ENCODE measurements at places on chromosomes 7 and 10.
A peak's percentile ranks its signal among the peaks of the same experiment; 100 is the strongest.

DNA sequence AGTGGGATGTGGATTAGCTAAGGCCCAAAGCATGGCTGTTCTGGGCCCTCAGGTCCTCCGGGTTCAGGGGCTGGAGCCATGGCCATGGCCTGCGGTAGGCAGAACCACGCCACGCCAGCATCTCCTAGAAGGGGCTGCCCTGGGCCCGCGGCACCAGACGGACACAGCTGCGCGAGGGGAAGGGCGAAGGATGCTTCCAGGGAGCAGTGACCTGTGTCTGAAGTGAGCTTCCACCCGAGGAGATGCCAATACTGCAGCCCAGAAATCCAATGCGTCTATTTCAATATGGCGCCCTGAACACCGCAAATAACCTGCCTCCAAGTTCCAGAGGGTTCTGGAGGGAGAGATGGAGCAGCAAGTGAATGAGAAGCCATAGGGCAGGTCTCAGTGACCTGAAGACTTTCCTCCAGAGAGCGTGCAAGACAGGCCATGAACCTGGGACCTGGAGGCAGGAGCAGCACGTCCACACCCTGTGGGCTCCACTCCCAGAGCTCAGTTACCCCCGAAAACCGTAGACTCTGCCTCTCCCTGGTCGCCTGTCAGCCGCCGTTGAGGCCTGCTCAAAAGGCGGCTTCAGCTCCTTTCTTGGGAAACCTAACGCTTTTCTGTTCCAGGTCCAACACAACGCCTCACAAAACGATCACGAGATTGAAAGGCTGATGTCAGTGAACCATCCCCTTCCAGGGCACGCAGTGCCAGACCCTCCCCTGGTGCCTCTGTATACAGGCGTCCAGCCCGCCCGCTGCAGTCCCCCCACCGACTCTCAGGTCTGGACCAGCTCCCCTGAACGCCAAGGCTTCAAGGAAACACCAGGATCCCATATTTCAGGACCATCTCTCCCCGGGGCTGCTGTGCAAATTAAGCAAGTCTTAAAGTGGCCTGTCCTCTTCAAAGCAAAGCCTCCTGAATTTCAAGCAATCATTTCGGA lies 37.4 kb downstream of the AMZ1 start:
- DNase-seq = no peak

- DNase-seq = peak; percentile 59
These were observed 29.8 kb downstream of the ITPRIP start for GRCh38 chr10:104308439-104308903.

DNA sequence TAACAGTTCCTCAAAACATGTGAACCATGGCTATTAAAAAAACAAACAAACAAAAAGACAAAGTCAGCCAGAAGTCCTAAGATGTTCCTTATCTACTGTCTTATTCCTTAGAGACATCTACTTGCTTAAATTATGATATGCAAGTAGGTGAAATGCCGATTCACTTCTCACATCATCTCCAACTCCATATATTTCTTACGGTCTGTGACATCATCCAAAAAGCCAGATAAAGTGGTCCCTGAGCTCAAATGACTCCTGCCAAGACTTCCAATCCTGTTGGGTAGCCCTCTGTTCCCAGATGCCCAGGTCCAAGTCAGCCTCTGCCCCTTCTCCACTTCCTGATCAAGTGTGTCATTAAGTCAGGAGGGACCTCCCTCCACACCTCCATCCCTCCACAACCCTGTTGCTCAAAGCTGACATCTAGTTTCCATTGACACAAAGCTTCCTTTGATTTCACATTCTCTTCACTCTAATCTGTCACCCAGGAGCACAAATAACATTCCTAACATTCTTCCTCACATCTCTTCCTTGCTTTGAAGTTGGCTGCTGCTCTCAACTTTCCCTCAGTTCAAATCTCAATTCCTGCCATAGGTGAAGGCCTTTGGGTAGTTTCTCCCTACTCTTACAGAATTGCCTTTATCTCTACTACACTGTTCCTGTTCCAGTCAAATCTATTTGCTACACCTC lies 56.1 kb upstream of the PDLIM1 start:
- no peak for DNase-seq

DNA sequence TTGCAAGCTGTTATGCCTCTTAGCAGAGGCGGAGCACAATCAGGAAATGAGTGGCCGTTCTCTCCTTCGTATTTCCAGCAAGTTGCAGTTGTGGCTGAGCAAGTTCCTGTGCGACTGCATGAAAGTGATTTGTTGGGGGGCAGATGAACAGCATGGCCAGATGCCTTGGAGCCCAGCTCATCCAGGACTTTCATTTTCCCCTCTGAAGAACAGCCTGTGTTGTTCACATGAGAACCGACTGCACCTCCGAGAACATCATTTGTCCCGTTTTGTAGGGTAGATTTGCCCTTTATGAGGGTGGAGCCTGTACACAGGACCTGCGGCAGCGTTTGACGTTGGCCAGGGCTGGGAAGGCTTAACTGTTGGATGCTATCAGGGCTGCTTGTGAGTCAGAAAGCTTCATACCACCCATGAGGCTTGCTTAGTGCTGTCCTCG lies 4.4 kb downstream of the BAG3 start:
- no peak for DNase-seq

DNA sequence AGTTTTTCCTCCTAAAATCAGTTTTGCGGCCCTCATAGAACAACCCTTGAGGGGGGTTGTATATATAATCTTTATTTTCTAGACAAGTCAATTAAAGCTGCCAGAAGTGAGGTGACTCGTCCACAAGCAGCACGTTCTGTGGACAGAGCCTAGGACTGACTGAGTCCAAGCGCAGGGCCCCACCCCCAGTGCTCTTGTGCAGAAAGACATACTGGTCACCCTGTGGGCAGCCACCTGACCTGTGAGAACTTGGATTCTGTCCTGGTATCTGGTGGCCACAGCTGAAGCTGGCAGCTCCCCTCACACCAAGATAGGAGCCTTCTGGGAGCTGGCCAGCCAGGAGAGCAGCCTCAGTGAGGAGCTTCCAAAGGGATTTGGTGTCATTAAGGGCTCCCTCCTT lies 89.3 kb downstream of the GRK5 start:
- no peak for DNase-seq

DNA sequence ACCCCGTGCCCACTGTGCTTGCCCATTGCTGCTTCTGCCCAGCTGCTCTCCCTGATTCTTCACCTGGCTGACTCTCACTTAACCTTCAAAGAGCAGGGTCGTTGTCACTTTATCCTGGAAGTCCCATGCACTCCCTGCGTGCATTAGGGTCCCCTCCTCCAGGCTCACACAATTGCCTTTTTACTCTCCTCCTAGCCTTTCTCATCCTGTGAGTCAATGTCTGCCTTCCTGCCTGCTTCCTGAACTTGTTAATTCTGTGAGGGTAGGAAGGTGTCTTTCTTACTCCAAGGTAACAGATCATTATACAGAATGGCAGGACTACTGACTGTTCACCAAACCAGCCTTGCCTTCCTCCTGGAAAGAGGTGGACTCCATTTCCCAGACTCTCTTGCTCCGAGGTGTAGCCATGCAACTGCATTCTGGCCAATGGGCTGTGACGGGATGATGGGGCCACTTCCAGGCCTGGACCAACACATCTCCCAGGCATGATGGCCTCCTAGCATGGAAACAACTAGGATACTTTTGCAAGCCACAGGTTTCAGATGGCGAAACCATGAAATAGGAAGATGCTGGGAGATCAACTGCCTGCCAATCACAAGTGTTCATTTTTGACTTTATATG lies 54.7 kb downstream of the ARHGAP22 start:
- no peak for DNase-seq

All from GM13976 (cell line).